ENCODE measurements at places on chromosomes 6 and 20.

DNA sequence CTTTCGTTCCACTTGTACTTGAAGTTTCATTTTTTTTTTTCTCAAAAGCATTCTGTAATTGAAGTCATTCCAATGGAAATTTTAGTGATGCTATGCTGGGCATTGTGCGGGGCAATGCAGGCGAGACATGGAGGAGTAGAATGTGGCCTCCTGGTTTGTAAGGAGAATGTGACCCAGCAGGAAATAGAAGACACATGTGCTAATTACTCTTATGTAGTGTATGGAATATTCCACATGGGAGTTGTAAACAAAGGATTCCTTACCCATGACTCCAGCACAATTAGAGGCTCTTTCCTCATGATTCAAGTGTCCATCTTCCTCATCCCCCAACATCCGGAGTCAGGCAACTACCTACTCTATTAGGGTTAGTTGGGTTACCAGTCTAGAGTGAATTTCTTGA is 14.9 kb upstream of the RFPL4B start:
- no peak for DNase-seq

- DNase-seq, result no peak
These were observed 252.6 kb upstream of the SUPT3H start for GRCh38 chr6:45630314-45630713.

- no peak for DNase-seq
These were observed 86.9 kb downstream of the LRFN2 start for GRCh38 chr6:40500227-40500626.

DNA sequence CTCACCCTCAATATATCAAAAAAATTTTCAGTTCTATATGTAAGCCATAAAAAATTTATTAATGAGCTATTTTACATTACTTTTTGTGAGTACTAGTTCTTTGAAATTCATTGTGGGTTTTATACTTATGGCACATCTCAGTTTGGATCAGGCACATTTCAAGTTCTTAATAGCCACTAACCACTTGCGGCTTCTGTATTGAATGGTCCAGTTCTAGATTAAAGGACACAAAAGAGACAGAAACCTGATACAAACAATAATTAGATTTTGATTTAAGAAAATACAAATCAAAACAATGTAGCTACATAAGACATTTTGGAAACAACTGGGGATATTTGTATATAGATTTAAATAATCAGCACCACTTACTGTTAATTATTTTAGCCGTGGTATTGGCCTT is 86.6 kb upstream of the RNF24 start:
- DNase-seq, result no peak

- DNase-seq, result no peak
These were observed 51.7 kb downstream of the NCOA6 start for GRCh38 chr20:34773726-34774125.

DNA sequence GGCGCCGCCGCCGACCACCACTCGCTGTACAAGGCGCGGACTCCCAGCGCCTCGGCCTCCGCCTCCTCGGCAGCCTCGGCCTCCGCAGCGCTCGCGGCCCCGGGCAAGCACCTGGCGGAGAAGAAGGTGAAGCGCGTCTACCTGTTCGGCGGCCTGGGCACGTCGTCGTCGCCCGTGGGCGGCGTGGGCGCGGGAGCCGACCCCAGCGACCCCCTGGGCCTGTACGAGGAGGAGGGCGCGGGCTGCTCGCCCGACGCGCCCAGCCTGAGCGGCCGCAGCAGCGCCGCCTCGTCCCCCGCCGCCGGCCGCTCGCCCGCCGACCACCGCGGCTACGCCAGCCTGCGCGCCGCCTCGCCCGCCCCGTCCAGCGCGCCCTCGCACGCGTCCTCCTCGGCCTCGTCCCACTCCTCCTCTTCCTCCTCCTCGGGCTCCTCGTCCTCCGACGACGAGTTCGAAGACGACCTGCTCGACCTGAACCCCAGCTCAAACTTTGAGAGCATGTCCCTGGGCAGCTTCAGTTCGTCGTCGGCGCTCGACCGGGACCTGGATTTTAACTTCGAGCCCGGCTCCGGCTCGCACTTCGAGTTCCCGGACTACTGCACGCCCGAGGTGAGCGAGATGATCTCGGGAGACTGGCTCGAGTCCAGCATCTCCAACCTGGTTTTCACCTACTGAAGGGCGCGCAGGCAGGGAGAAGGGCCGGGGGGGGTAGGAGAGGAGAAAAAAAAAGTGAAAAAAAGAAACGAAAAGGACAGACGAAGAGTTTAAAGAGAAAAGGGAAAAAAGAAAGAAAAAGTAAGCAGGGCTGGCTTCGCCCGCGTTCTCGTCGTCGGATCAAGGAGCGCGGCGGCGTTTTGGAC is 2.0 kb downstream of the SOX4 start:
- peak; percentile 41 for DNase-seq

- DNase-seq, result peak; percentile 4
These were observed 503.9 kb upstream of the EYS start for GRCh38 chr6:66210964-66211363.

DNA sequence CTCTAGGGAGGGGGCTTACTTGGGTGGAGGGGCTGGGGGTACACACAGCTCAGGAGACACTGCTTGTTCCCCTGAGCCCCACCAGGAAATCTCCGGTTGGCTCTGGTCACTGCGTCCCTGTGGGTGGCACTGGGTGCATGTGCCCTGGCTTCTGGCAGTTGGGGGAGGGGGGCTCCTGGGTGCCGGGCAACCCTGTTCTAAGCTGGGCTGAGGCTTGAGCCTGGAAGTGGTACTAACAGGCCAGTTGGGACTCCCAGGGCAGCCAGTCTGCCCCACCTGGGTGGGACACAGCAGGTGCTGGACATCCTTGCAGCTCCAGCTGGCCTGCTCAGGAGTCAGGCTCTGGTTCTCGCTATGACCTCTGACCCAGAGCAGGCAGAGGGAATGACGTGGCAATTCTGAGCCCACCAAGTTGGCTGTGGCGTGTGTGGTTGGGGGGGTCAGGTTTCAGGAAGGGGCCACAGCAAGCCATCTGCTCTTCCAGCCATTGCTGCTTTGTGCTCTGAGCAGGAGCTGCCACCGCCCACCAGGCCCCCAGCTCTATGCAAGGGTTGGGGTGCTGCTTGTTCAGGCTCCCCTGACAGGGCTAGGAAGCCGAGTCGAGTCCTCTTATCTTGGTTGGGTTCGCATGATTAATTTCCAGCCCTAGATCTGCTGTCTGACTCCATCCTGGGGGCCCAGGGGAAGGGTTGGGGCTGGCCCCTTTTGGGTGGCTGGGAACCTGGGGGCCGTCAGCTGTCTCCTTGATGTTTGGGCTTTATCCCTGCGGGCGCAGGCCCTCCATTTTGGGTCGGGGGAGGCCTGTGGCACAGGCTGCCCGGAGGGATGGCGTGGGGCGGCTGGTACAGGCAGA is 590 bp downstream of the C20orf204 start:
- DNase-seq, result no peak

DNA sequence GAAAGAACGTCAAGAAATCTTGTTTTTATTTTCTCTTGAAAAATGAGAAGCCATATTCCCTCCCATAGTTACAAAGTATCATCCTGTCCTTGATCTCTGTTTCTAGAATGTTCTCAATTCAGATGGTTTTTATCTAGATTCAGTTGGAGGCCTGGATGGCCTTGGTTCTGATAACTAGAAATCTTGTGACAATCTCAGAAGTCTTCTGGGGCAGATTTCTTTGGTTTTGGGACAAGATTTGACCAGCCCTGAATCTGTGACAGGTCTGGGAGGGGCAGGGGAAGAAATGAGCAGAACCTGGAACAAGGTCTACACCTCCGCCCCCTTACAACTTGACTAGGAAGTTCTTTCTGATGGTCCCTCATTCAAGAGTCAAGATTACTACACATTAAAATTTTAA is 41.4 kb upstream of the AKIRIN2 start:
- DNase-seq, result no peak

DNA sequence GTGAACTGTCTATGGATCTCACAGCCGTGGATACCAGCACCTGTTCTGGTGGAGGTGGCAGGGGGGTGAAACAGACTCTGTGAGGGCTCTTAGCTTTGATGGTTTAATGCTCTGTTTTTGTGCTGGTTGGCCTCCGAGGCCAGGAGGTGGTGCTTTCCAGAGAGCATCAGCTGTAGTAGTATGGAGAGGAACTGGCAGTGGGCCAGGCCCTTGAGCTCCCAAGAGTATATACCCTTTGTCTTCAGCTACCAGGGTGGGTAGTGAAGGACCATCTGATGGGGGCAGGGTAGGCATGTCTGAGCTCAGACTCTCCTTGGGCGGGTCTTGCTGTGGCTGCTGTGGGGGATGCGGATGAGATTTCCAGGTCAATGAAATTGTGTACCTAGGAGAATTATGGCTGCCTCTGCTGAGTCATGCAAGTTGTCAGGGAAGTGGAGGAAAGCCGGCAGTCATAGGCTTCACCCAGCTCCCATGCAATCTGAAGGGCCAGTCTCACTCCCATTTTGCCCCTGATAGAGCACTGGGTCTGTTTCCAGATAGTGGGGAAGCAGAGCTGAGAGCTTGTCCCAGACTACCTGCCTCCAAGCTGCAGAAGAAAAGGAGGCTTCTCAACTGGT is 102.7 kb upstream of the AHI1 start:
- no peak for DNase-seq

DNA sequence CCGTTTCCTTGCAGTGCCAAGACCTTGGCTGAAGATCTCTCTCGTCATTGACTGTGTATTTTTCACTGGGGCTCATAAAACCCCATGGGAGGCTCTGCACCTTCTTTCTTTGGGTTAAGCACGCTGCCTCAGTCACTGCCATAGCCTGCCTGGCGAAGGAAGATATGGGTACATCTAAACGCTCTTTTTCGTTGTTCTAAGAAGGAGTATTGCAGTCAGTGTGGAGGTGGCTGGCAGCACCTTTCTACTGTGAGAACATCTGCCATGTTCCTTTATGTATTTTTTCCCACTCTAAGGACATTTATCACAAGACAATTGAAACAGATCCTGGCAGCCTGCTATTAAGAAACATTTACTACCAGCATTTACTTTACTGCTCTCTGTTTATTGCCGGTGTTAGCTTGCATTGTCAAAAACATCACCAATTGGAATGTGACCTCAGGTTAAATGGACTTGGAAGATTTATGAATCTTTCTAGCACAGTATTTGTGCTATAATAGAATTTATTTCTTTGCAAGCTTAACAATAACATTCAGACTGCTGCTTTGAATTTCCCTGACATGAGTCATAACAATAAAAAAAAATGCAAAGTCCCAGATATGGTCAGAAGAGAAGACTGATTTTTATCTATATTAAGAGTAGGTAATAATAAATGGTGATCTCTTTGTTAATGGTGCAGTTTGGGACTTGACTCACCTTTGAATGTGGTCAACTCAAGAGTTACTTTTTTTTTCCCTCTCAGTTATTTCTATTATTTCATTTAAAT is 62.2 kb upstream of the CLDN20 start:
- DNase-seq, result peak; percentile 88

DNA sequence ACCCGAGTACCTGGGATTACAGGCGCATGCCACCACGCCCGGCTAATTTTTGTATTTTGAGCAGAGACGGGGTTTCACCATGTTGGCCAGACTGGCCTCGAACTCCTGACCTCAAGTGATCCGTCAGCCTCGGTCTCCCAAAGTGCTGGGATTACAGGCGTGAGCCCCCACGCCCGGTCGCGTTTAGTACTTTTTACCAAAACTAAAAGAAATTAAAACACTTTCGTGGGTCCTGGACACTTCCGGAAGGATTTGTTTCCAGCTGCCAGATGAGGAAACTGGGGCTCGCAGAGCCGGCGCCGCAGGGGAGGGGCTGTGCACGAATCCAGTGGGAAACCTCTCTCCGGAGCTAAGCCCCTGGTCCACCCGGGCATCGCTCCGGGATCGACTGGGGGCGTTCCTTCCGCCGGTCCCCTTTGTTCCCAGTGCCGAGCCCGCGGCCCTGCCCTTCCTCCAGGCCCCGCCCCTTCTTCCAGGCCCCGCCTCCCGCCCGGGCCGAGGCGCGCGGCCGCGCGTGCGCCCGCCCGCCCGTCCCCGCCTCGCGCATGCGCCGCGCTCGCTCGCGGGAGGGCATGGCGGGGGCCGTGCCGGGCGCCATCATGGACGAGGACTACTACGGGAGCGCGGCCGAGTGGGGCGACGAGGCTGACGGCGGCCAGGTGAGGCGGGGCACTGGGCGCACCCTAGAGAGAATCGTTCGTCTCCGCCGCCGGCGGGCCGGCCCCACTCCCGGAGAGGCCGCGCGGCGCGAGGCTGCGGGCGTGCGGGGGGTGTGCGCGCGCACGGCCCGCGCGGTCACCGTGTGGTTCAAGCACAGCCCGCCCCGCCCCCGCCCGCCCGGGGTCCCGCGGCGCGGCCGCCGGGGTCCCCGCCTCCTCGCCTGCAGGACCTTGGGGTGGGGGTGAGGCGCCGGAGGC is at the start of gene NELFCD:
Gene NELFCD, plus strand, starts transcription at position 546 of the 917 bp plus-strand sequence. Its CDS starts 54 bp downstream, at position 600.
- DNase-seq, result peak; percentile 92

DNA sequence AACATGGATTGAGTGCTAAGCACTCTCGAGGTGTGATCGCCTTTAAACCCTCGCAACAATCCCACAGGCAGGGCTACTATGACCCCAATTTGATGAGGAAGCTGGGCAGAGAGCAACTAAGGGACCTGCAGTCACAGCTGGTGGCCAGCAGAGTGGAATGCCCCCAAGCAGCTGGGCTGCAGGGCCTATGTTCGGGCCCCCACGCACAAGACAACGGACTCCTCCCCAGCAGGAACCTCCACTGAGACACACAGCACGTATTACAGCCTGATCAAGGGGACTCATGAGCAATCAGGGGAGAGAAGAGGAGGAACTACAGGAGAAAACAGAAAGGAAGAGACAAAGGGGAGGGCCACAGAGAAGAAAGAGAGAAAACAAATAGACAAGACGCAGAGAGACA is 21.7 kb downstream of the CST7 start:
- no peak for DNase-seq

GRCh38 chr20:25017257-25017803 is 24.8 kb upstream of the APMAP start:
- DNase-seq, result peak; percentile 82

DNA sequence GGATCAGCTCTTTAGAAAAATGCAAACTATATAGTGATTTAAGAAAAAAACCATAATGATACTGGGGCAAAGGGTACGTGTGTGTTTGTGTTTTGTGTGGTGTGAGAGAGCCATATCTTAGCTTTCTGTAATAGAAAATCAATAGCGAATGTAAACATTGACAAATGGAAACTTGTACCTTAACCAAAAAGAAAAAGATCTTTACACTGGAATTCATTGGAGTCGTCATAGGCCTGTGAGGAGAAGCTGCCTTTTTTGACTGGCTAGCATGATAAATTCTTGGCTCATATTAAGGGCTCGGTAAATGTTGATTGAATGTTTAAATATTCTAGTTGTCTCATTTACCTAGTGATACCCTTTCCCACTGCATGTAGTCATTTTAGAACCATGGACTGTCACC is 161.8 kb upstream of the ASCC3 start:
- DNase-seq, result peak; percentile 13

DNA sequence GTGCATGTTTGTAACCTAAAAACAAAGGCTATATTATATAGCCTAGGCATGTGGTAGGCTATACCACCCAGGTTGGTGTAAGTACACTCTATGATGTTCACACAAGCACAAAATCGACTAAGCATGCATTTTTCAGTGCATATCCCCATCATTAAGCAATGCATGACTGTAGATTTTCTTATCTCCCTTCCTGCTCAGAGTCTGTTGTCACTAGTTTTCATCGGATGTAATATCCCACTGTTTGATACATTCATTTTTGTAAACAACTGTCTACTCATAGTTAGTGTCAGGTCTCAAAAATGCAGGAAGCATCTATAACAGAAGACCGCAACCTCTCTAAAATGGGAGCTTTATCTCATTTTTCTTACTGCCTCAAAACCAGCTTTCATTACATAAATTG is 70.7 kb downstream of the GFRAL start:
- no peak for DNase-seq

- DNase-seq, result peak; percentile 75
These were observed 121.5 kb downstream of the UST start for GRCh38 chr6:148868314-148868713.

- DNase-seq, result peak; percentile 46
These were observed 260.0 kb upstream of the MAP3K7 start for GRCh38 chr6:90846824-90847223.

- peak; percentile 83 for DNase-seq
These were observed 17.9 kb downstream of the C6orf15 start for GRCh38 chr6:31094389-31094881.
